Pancreas (tissue), 10 donors: ENCODE measurements at places on chromosomes 1 and 21. TPM values are rescaled to one million over a fixed set of nuclear protein-coding genes. Genes with fewer than 3 reads are reported as not detected.

Gene GPATCH2
- 3.9 TPM for total RNA-seq

Gene LIPI
- total RNA-seq, result not detected

- DNase-seq, result no peak
Measured at GRCh38 chr1:221543529-221544120, 198.3 kb downstream of the DUSP10 start.

DNA sequence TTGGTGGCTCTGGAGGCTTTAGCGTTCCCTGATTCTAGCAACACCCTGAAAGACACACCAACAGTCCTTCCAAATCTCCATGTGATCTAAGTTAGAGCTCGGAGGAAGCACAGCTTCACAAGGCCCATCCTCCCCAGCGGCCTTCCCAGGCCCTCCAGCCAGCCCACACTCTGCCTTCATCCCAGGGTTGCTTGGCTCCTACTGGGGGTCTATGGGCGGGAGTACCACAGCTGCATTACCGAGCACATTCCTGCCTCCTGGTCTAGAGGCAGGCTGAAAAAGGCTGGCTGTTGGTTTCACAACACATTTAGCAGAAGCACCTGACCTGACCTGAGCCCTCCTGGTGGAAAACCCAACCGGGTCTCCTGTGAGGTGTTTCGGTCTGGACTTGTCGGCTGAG is 54.7 kb upstream of the TRIM67 start:
- no peak for DNase-seq

DNA sequence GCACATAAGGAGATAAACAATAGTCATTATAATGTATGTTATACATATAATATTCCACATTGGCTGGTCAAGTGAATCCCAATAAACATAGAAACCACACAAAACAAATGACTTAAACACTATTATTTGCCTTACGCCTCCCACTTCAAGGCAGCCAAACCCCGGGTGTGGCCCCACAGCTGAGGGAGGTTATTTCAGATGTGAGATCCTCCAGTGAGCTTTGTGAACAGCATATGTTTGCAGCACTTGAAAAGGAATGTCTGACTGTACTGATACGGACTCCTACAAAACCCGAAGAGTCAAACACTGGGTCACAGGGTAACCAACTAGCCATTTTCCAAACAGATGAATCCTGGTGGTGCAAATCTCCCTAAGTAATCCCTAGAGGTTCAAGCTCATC is 27.1 kb upstream of the DISP1 start:
- DNase-seq, result no peak

DNA sequence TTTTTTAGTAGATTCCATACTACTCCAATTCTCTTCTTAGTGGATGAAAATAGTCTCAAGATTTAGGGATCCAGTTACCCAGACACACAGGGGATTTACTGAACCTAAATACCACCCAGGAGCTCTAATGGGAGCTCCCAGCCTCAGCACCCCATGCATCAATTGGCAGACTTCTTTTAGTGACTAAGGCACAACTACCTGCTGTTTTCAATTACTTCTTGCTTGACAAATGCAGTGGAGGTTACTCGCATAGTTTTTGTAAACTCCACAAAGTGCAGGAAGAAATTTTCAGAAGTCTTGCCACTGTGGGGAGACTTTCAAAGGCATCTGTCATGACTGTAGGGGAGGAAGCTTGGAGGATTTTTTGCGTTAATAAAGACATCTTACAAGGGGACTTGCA is 35.5 kb upstream of the MAP10 start:
- no peak for DNase-seq

GRCh38 chr1:109500941-109501381 is 7.1 kb downstream of the CYB561D1 start:
- DNase-seq, result no peak

DNA sequence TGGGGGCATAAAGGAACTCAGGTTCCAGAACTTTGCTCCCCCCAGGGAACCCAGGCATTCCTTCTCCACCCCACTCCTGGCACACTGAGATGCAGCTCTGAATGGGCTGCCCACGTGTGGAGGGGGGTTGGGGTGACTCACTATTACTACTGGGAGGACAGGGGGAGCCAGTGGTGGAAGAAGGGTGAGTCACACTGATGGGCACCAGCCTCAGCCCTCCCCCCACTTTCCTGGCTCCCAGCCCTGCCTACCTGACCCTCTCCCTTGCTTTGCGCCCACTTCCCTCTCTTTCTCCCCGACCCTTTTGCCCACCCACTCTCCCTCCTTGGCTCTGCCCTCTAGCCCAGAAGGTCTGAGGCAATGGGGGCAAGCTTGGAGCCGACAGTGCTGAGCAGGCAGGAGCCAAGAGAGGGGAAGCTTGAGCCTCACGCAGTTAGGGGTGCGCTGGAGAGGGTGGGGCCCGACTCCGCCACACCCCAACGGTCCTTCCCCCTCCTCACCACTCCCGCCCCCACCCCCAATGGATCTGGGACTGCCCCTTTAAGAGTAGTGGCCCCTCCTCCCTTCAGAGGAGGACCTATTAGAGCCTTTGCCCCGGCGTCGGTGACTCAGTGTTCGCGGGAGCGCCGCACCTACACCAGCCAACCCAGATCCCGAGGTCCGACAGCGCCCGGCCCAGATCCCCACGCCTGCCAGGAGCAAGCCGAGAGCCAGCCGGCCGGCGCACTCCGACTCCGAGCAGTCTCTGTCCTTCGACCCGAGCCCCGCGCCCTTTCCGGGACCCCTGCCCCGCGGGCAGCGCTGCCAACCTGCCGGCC is at the start of gene LMNA:
LMNA (plus strand) TSS at position 611 of the 818 bp plus-strand sequence. CDS start 208 bp downstream, outside the sequence.
- DNase-seq, result peak; percentile 93

GRCh38 chr1:111236379-111236778 is 8.9 kb downstream of the CHI3L2 start:
- DNase-seq, result no peak
